Fibroblast of skin of back (primary cell): ENCODE measurements at places on chromosomes 13 and 19.

DNA sequence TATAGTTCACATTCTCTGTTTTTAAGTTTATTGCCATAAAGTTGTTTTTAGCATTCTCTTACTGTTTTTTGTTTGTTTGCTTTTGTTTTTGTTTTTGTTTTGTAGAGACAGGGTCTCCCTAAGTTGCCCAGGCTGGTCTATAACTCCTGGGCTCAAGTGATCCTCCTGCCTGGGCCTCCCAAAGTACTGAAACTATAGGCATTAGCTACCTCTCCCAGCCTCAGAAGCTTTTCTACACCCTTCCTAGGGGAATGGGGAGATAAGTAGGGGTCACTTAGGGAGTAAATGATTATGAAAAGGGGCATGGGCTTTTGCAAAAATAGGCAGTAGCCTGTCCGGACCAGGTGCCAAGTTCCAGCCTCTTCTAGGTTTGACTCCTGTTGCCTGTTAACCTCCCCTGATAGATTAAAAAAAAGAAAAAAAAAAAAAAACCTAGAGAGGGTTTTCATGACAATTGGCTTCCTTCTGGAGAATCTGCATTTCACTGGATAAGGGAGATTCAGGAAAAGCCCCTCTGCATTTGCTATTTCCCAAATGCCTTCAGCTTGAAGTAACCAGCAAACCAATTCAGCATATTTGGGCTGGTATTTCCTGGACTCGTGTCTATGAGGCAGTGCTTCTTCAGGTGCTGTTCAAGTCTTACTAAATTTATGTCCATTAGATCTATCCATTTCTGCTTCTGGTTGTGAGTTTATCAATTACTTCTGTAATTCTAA, 216.8 kb downstream of the TM9SF2 start:
- no peak for DNase-seq

DNA sequence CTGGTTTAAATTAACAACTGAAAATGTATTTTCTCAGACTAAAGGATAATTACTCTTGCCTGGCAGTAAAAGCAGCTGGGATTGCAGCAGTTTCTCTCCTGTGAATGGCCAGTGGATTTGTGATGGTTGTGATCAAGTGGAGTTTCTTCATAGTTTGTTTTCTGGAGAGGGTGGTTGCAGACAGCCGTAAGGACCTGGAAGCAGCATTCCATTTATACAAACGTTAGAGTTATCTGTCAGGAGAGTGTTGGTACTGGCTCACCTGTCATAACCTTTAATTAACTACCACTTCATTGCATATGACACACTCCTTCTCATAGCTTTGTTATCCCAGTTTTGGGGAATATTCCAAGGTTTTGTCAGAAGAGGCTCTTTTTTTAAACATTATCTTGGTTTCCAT, 258.4 kb upstream of the SLC10A2 start:
- no peak for DNase-seq

GRCh38 chr19:45103156-45103507, 10.2 kb downstream of the PPP1R37 start:
- peak; percentile 15 for DNase-seq

DNA sequence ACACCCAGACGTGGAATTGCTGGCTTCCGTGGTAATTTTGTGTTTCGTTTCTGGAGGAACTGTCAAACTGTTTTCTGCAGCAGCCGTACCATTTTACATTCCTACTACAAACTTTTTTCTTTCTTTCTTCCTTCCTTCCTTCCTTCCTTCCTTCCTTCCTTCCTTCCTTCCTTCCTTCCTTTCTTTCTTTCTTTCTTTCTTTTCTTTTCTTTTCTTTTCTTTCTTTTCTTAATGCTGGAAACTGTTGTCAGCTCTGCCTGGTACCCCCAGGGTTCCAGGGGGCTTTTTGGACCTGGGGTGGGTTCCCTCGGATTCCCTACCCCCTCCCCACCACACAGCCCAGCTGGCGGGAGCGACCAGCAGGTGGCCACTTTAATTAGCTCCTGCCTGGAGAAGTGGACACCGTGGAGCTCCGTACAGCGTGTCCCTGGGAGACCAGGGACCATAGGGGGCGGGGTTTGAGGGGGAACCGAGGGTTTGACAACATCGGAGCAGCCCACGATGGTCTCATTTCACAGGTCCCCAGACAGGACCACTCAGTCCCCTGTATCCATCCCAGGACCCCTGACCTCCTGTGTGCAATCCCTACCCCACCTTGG, 24.4 kb downstream of the CELF5 start:
- no peak for DNase-seq

DNA sequence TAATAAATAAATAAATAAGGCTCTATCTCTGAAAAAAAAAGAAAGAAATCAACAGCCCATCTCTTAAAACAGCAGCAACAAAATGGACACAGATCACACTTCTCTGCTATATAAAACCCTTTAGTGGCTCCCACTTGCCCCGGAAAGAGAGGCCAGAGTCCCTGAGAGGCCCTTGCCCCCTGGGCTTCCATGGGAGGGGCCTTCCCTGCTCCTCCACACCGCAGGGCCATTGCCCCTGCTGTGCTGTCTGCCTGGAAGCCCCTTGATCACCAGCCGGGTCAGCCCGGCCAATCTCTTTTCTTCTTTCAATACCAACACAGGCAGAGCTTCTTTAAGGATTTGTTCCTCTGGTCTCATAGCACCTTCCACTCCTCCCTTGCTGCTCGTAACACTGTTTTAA, 171.1 kb downstream of the URI1 start:
- DNase-seq: no peak

DNA sequence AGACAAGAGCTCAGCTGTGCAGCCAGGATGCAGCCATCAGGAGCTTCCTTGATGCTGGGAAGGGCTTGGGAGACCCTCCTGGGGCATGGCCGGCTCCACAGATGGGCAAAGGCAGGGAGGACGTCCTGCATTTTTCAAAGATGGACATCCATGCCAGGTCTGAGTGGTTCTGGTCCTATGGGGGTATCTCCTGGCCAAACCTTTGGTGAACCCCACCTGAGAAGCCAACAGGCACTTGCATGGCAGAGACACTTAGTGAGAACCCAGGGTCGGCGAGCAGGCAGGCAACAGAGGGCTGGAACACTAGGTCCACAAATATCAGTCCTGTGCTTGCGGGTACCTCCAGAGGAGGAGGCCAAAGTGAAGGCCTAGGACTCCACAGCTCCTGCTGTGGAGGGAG, 70.0 kb downstream of the KCTD15 start:
- no peak for DNase-seq

GRCh38 chr13:103615771-103616170, 549.6 kb upstream of the SLC10A2 start:
- DNase-seq: no peak

DNA sequence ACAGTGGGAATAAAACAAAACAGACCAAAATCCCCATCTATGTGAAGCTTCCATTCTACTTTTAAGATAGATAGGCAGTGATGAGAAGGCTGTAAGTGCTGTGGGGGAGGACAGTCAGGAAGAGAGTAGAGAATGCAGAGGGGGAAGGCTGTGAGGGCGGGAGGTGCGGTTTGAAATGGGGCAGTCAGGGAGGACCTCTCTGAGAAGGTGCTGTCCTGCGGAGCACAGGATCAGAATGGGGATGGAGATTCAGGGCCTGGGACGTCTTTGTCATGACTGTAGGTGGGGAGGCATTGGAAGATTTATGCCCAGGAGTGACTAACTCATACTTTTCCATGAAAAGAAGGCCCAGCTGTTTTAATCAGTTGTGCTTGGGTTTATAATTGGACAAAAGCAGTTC, 3.9 kb upstream of the GPR183 start:
- no peak for DNase-seq

- no peak for DNase-seq
These were observed 48.5 kb downstream of the TDRD12 start for GRCh38 chr19:32767951-32768679.

GRCh38 chr13:54317722-54318121, 1289.1 kb downstream of the OLFM4 start:
- no peak for DNase-seq

DNA sequence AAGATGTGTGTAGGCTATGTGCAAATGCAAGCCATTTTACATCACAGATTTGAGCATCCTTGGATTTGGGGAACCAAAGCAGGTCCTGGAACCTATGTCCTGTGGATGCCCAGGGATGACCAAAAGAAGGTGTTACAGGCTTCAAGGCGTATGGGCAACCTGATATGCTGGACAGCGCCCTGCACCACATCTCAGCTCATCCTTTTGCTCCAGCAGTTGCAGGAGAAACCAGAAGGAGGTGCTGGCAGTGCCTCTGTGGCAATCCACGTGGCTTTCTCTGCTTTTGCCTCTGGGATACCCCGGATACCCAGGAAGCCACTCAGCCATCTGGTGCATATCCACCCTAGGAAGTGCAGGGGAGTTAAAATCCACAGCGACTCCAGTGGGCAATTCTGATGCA, 110.3 kb upstream of the VSTM2B start:
- no peak for DNase-seq

- DNase-seq: no peak
These were observed 178.0 kb upstream of the MIR17HG start for GRCh38 chr13:91169321-91170050.

DNA sequence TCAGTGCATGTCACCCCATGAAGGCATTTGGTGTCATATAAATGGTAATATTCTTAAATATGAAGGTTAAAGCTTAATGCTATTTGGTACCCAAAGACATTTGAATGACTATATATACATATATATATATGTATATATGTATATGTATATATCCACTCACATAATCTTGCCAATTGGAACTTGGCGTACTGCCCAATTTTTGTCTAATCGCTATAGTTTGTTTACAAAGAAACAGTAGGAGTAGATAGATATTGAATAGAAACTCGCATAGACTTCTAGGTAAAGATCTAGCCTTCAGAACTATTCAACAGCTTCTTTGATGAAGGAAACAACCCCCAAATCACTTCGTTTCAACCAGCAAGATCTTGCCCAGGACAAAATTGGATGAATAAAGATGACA, 24.1 kb downstream of the KLF5 start:
- DNase-seq: no peak

DNA sequence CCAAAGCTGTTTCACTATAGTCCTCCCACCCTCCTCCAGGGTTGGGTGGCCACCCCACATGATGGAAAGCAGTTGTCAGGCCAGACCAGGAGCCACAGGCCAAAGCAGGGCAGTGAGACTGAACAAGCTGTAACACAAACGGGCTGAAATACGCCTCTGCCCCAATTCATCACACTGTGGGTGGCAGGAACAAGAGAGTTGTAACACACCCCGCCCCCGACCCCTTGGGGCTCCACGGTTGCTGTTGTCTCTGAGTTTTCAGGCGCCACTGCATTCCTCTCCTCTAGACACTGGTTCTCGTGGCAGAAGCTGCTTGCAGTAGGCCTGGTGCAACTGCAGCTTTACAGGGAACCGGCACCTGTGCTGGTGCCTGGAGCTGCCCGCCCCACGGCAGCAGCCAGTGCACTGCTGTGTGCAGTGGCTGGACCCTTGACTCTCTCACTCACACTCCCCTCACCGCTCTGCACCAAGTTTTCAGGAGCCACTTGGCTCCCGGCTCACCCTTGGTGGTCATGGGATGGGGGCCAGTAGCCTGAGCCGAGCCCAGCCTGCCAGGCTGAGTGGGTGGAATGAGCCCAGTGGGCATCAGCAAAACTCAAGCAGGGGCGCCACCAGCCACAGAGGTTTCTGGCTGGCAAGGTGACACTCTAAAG, 1314.5 kb upstream of the MIR17HG start:
- DNase-seq: no peak

DNA sequence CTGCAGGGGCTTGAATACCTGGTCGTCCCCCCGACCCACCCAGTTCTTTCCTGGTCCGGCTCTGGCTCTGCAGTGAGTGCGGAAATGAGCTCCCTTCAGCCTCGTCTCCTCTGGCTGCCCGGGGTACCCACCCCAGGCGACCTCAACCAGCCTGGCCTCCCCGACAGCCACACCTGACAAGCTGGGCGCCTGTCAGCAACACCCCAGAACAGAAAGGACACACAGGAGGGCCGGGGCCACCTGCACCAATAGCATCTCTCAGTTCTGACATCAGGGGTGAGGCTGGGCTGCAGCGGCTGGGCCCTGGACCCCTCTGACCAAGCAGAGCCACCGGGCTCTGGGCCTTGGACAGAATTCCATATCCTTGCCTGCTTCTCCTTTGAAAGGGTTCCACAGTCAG, 19.7 kb downstream of the SUGP1 start:
- DNase-seq: no peak

DNA sequence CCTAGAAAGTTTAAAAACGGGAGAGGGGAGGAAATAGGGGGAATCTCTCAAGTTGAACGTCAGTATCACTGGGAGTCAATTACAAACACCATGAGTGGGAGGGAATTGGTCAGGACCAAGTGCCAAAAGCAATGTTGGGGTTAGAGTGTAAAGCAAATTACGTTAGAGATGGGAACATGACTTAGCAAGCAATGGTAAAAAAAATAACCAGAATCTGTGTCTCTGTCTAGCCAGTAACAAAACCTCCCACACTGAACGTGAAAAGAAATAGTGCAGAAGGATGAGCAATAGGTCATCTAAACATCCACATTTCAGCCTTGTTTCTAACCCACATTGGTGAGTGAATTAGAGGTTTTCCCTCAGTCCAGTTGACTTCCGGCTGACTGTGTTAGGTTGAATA, 242.2 kb downstream of the COG6 start:
- no peak for DNase-seq

- no peak for DNase-seq
These were observed 1.4 kb downstream of the FGF9 start for GRCh38 chr13:21672287-21672680.

- no peak for DNase-seq
These were observed 5.1 kb downstream of the DACH1 start for GRCh38 chr13:71861769-71862458.

GRCh38 chr13:39765801-39766463, 110.5 kb downstream of the COG6 start:
- DNase-seq: peak; percentile 22

- no peak for DNase-seq
These were observed 822 bp upstream of the RFXAP start for GRCh38 chr13:36817996-36818803.

GRCh38 chr13:46170268-46170667, 11.7 kb downstream of the LCP1 start:
- no peak for DNase-seq

DNA sequence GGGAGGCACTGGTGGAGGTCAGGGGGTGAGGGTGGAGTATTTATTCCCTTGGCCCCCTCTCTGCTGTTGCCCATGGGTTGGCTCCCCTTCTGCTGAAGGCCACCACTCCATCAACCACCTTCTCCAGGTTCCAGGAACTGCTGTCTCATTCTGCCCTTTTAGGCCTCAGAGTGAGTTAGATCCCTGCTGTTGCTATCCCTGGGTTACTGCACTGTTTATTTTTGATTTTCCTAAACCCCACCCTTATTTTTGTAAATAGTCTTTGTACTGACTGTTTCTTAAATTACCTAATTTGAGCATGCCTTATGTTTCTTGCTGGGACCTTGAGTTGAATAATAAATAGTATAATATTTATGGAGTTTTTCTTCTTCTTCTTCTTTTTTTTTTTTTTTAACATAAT, 132.8 kb downstream of the RGCC start:
- no peak for DNase-seq

- no peak for DNase-seq
These were observed 2.6 kb downstream of the VMAC start for GRCh38 chr19:5907241-5907640.

- DNase-seq: peak; percentile 59
These were observed 27.2 kb downstream of the COMP start for GRCh38 chr19:18763674-18764590.

- DNase-seq: no peak
These were observed 185.8 kb downstream of the MZT1 start for GRCh38 chr13:72541674-72542073.

- DNase-seq: no peak
These were observed 26.3 kb upstream of the SERP2 start for GRCh38 chr13:44347301-44347700.

GRCh38 chr13:112053167-112053743, 13.7 kb upstream of the SOX1 start:
- DNase-seq: no peak
